RPMI7951 (cell line): ENCODE measurements at places on chromosomes 7 and 10.

- DNase-seq, result no peak
Measured at GRCh38 chr7:96685353-96685752, 24.3 kb downstream of the SEM1 start.

GRCh38 chr7:81769891-81770727 lies at the start of gene HGF:
Gene HGF (minus strand): TSS chr7:81770047. CDS start chr7:81769971, 76 bp downstream.
- DNase-seq, result peak; percentile 26

DNA sequence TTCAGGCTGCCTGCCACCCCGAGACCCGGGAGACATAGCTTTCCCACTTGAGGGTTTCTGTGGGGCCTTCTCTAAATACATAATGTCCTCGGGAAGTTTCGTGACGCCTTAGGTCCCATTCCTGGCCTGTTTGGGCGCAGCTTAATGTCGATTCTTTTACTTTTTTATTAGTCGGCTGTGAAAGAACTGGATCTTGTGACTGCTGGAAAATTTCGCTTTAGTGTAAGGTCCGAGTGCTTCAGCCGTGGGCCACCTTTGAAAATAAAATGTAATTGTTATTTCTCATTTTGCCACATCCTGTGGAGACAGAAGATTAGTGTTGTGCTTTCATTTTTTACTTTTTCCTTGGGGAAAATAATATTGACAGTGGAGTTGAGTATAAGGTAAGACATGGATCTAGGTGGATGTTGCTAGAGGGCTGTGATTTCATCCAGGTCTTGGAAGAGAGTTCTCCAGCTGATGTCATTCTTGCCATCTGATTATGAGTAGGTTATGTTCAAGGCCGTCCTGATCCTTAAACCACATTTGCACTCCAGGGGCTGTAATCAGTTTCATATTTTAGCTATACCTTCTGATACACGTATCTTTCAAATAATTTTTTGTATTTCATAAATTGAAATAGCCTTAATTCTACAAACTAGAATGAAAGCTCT lies 830 bp downstream of the RAB18 start:
- no peak for DNase-seq

DNA sequence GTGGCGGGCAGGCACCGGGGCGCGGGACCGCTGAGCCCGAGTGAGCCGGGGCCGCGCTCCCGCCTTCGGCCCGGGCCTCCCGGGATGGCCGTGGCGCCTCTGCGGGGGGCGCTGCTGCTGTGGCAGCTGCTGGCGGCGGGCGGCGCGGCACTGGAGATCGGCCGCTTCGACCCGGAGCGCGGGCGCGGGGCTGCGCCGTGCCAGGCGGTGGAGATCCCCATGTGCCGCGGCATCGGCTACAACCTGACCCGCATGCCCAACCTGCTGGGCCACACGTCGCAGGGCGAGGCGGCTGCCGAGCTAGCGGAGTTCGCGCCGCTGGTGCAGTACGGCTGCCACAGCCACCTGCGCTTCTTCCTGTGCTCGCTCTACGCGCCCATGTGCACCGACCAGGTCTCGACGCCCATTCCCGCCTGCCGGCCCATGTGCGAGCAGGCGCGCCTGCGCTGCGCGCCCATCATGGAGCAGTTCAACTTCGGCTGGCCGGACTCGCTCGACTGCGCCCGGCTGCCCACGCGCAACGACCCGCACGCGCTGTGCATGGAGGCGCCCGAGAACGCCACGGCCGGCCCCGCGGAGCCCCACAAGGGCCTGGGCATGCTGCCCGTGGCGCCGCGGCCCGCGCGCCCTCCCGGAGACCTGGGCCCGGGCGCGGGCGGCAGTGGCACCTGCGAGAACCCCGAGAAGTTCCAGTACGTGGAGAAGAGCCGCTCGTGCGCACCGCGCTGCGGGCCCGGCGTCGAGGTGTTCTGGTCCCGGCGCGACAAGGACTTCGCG lies 534 bp downstream of the FZD9 start:
- no peak for DNase-seq

DNA sequence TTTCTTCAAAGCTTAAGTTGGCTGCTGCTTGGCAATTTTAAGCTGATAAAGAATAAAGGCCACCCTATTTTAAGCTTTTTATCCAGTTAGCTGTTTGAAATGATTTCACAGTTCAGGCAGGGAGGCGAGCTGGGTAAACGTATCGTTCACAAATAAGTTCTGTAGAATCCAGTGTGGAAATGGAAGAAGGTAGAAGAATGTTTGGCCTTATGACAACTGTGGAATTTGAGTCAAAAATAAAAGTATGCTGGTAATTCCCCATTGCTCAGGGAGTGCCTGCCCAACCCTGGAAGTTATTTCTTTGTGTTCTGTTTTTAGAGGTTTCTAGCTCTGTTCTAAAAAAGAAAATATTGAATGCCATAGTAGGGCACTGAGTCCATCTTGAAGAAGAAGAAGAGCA lies 113.1 kb downstream of the ARL4A start:
- DNase-seq, result no peak
